ENCODE measurements at places on chromosomes 13 and 19.

DNA sequence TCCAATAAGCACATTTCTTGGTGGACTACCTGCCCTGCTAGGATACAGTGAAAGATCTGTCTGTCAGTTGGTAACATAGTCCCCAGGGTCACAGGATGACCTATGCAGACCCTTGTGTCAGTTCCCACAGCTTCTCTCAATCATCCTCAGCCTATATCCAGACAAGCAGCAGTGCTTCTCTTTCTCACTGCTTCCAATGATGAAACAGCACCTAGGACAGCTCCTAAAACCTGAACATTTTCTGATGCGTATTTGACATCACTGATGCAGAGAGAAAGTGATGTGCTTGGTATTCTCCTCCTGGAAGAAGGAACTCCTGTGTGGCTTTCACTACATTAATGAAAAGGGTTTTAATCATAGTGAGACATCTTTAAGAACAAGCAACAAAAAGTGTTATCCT lies 43.7 kb downstream of the ZNF557 start:
- DNase-seq = no peak

DNA sequence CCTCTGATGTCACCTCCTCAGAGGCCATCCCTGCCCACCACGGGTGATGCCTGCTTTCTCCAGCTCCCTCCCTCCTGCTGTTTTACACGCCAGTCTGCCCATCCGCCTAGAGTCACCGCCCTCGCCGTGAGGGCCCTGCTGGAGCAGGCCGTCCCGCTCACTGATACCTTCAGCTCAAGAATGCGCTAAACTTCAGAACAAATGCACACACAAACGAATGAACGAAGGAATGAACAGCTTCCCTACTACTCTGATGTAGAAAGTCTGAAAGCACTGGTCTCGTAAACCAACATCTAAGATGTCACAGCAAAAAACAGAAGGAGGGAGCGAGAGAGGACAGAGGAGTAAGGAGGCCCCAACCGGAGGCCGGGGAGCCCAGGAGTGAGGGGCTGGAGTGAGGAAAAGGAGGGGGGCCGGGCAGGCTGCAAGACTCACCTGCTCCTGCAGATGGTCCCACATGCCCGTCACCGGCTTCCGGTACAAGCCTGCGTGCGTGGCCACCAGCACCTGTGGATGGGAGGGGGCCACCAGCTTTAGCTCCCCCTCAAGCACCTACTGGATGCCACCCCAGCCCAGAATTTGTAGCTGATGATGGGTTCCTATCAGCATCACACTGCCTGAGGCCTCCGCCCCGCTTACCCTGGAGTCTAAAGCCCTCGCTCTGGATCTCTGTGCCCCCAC lies 4.0 kb downstream of the PNKP start:
- DNase-seq = no peak

DNA sequence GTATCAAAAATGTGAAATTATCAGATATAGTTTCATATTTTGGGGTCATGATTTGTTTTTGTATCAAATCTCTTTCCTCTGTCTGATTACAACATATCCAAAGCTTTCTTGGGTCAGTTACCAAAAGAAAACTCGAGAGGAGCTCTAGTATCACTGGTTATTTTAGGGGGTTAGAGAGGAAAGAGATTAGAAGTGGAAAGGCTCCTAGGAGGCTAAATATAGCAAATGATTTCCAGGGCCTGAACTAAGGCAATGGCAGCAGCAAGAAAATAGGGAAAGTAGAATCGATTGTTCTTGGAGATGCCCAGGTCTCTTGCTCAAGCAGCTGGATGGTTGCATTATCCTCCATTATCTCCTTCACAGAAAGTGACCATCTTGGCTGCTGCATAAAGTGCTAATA lies 72.9 kb downstream of the NHLRC3 start:
- DNase-seq = no peak

GRCh38 chr13:32168131-32168530 lies 136.6 kb downstream of the FRY start:
- DNase-seq = no peak

GRCh38 chr13:114149774-114150740 lies 17.6 kb upstream of the RASA3 start:
- DNase-seq = no peak
